Suprapubic skin (tissue), 4 donors: ENCODE measurements at places on chromosomes 12 and 14.
A peak's percentile ranks its signal among the peaks of the same experiment; 100 is the strongest.

DNA sequence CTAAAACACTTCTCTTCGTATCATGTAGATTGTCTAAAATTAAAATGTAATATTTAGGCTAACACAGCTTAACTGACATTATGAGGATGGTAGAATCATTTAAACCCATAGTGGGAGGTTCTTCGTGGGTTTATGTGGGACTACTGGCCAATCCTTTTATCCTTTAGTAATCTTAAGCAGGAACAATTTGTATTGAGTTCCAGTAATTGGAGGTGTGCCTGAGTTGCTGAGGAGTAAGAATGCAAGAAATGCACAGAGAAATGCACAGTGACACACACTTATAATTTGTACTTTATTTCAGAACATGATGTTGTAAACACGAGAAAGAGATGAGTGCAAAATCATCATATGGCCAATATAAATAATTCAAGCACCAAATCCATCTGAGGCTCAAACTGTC, 22.3 kb downstream of the OTOGL start:
- DNase-seq, result no peak

GRCh38 chr14:65179918-65180724, 77.8 kb upstream of the MAX start:
- DNase-seq, result no peak

- DNase-seq, result peak; percentile 85
Observed at GRCh38 chr14:75303381-75303789, 24.8 kb downstream of the FOS start.

DNA sequence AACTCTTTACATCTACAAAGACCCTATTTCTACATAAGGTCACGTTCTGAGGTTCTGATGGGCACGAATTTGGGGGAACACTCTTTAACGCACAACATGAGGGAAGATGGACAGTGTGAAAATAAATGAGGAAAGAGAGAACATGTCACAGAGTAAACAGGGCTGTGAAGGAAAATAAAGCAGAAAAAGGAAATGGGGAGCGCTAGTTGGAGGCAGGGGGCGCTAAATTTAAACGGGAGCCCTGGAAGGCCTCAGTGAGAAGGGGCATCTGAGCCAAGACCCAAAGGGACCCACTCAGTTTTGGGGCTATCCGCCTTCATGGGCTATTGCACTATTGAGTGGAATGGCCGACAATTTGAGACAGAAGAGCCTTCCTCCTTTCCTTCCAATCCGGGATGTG, 50.5 kb downstream of the PLXNC1 start:
- DNase-seq, result no peak

DNA sequence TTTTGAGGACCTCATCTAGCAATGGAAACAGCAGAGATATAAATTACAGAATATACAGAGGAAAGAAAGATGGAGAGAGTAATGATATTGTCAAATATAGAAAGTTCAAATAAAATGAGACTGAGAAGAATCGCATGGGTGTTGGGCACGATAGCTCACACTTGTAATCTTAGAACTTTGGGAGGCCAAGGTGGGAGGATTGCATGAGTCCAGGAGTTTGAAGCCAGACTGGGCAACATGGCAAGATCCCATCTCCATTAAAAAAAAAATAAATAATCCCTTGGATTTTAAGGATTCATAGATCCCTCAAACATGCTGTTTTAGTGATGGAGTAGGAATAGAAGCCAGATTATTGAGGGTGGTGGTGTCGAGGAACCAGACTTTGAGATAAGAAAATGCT, 1.9 kb downstream of the PYROXD1 start:
- DNase-seq, result no peak

DNA sequence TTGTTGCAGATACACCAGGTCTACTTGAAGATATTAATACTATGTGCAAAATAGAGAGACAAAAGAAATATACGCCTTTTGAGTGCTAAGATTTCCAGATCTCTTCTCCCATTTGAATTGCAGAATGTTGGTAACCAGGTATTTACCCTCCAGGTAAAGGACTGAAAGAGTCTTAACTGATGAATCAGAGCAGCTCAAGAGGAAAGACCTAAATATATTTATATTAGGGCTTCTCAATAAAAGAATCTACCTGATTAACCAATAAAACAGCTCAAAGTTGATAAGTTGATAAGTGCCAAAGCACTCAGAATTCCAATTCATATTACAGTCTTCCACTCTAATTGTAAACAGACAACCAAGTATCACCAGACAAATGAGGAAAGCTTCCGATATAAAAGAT, 59.2 kb downstream of the ZNF641 start:
- DNase-seq, result no peak

- DNase-seq, result no peak
Observed at GRCh38 chr12:24038211-24038997, 88.9 kb upstream of the SOX5 start.

DNA sequence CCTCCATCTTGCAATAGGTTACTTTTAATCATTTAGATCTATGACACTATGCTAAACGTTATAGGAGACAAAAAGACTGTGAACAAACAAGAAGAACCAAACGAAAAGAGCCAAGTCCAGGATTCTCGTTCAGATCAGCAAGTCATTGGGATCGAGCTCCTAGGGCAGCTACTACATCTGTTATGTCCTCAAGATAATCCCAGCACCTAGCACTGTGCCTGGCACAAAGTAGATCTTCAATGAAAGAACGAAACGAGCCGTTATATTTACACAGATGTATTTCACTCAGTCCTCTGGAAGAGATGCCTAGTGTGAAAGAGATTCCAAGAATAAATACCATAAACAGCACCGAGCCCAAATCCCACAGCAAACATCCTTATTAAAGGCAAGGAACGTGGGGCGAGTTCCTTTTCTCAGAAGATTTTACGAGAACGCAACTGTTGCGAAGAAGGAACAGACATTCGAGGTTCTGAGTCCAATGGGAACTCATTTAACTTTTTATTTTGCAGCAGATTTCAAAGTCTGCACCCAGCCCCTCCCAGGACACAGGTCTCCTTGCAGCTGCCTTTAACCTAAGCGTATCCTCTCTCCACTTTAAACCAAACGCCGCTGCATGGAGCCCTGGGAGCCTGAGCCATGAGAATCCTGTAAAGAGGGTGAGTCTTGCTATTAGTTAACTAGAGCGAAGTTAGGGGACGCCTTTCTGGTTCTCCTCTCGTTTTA, 544 bp upstream of the TDP1 start:
- DNase-seq, result no peak

DNA sequence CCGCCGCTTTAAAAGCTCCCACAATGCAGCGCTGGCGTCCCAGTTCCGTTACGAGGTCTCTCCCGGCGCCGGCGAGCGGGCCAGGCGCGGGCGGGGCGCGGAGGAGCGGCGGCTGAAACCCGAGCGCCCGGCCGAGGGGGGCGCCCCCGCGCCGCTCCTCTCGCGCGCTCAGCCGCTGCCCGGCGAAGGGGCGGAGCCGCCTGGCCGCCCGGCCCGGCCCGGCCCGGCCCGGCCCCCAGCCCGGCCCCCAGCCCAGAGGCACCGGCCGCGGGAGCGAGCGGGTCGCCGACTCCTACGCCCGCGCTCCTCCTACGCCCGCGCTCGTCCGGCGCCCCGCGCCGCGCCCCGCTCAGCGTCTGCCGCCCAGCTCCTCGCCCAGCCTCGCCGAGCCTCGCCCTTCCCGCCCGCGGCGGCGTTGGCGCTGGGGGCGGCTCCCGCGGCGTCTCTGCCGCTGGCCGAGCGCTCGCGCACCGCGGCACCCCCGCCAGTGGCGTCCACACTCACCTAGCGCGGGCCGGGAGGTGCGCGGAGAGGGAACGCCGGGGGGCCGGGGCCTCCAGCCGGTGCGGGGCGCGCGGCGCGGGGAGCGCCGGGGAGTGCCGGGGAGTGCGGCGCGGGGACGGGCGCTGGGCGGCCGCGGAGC, at the start of gene RASSF8:
TSS of gene RASSF8 (plus strand) at position 255 of the 643 bp plus-strand sequence. CDS start 96,662 bp downstream, outside the sequence.
- DNase-seq, result no peak

DNA sequence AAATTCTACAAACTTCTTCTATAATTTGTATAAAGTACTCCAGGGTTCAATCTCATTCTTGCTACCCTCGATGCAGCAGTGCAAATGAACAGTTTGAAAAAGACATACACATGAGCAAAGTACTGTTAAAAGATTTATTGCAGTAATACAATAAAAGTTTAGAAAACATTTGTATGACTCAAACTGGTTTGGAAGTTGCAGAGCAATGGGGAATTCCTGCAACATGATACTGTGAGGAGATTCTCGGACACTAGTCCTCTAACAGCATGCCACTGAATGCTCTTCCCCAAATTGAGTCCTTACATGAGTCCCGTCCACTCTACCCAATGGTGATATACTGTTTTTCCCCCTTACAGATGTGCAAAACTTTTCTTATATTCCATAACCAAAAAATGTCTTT, 45.4 kb downstream of the ATG14 start:
- DNase-seq, result no peak

- peak; percentile 31 for DNase-seq
Observed at GRCh38 chr14:94681300-94682060, 69.3 kb downstream of the SERPINA3 start.

DNA sequence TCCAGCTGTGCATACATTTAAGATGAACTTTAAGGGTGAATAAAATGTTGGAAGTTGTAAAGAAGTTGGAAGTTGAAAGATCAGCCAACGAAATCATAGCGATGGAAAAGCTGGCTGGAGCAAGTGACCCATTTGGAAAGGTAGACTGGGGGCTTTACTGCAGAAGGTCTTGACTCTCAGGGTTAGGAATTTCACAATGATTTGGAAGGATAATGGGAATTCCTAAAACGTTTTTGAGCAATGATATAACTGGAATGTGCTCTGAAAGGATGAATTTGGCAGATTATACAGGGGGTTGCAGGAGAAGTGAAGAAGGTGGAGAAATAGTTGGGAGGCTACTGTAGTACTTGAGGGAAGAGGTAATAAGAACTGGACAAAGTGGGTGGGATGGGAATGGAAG, 27.4 kb downstream of the EMP1 start:
- DNase-seq, result no peak

GRCh38 chr14:58066115-58066514, 85.9 kb downstream of the ARMH4 start:
- no peak for DNase-seq

GRCh38 chr14:90605430-90605829, 208.6 kb downstream of the CALM1 start:
- no peak for DNase-seq

GRCh38 chr14:92481811-92482555, 31.6 kb upstream of the RIN3 start:
- DNase-seq, result no peak

DNA sequence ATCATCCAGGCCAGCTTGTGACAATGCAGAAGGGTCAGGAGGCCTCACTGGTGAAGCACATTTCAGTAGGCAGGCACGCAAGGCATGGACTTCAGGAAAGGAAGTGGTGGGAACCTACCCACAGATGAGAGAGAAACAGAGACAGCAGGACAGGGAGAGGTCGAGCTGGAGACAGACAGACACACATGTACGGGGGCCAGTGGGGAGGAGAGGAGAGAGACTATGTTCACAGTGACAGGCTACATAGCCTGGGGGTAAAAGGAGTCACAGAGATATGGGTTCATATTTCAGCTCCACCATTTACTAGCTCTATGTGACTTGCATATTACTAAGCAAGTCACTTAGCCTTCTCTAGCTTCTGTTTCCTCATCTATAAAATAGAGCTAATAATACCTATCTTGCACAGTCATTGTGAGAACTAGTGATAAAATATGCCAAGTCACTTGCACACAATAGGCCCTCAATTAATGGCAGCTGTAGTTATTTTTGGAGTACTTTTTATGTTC, 91.1 kb upstream of the FUT8 start:
- DNase-seq, result no peak

GRCh38 chr14:80924365-80925103, 17.0 kb downstream of the CEP128 start:
- no peak for DNase-seq
